ENCODE measurements at places on chromosomes 4 and X.

- DNase-seq, result no peak
Measured at GRCh38 chr4:159296061-159296460, 193.2 kb downstream of the RAPGEF2 start.

GRCh38 chr4:24924309-24924781 is 11.5 kb upstream of the CCDC149 start:
- DNase-seq, result peak; percentile 70

DNA sequence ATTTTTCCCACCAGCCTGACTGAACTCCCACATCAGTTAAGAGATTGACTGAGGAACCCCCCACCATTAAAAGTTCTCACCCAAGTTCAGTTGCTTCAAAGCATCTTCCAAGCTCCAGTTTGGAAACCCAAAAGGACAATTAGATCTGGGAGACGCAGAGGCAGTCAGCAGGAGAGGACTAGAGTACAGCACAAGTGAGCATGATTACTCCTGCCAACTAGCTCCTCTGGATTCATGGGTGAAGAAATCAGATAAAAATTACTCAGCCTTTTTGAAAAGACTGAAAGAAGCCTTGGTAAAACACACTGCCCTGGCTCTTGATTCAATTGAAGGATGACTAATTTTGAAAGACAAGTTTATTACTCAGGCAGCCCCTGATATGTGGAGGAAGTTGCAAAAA is 297.5 kb downstream of the ADAM29 start:
- no peak for DNase-seq

DNA sequence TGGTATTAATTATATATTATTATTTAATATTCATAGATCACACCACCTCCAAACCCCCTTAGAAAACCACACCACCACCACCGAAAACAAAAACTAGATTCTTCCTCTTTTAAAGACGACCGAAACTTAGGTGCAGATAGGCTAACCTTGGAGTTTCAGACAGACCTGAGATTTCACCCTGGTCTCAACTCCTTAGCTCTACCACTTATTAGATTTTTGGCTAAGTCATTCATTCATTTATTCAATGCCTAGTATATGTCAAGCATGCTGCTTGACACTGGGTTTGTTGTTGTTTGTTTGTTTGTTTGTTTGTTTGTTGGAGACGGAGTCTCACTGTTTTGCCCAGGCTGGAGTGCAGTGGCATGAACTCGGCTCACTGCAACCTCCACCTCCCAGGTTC is 9.5 kb upstream of the BMP2K start:
- DNase-seq, result no peak

Data from hepatic stellate cell (primary cell).